ENCODE measurements at places on chromosomes 4 and X.
A peak's percentile ranks its signal among the peaks of the same experiment; 100 is the strongest.

GRCh38 chr4:188130355-188130754, 8.9 kb upstream of the TRIML1 start:
- DNase-seq, result no peak

DNA sequence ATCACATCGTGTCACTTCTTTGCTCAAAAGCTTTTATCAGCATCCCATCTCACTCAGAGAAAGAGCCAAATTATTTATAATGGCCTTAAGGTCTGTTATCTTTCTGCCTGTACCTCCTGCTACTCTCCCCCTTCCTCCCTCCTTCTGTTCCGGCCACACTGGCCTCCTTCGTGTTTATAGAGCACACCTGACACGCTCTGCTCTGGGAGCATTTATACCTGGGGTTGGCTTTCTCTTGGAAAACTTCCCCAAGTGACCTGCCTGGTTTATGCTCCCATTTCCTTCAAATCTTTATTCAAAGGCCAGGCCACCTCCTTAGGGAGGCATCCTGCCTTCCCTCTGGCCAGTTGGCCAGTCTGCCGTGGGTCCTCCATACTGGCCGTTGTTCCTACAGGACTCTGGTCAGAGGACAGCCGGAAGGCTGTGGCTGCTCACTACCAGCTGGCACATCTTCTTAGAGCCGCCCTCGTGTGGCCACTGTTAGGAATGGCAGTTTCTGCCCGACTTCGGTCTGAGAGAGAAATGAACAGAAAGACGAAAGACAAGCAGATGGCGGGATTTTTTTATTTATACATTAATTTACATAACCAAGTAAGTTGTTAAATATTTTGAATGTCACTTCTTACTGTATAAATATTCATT, 80.2 kb upstream of the CBLL2 start:
- DNase-seq, result no peak

DNA sequence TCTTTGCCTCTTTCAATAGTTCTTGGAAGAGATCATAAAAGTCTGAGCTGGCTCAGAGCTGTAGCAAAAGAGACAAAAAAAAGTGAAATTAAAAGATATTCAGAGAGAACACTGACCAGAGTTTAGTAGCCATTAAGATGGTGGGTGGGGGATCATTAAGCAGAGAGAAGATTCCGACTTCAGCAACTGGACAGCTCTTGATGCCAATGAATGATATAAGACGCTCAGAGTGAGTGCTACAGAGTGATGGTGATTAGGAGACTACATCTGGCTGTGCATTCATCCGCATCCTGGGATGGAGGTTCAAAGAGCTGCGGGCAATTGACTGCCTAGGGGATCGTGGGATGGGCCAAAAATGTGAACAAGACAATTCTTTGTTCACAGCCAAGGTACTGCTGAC, 178.5 kb downstream of the PACRGL start:
- peak; percentile 55 for DNase-seq

DNA sequence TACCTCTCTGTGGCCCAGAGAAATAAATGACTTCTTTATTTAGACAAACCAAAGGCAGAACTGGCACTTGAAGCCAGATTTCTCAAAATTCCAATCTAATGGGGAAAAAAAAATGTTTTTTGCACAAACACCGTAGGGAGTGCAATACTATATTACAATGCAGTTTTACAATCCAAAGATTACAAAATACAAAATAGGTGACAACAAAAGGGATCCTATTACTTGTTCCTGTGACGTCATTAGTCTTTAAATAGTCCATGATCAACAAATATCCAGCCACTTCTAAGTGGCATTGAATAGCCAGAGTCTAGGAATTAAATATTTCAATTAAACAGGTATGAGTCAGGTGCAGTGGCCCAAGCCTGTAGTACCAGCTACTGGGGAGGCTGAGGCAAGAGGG, 3.0 kb upstream of the APBB2 start:
- DNase-seq, result no peak

- DNase-seq, result no peak
These were observed 13.7 kb downstream of the DGKK start for GRCh38 chrX:50456712-50457484.

DNA sequence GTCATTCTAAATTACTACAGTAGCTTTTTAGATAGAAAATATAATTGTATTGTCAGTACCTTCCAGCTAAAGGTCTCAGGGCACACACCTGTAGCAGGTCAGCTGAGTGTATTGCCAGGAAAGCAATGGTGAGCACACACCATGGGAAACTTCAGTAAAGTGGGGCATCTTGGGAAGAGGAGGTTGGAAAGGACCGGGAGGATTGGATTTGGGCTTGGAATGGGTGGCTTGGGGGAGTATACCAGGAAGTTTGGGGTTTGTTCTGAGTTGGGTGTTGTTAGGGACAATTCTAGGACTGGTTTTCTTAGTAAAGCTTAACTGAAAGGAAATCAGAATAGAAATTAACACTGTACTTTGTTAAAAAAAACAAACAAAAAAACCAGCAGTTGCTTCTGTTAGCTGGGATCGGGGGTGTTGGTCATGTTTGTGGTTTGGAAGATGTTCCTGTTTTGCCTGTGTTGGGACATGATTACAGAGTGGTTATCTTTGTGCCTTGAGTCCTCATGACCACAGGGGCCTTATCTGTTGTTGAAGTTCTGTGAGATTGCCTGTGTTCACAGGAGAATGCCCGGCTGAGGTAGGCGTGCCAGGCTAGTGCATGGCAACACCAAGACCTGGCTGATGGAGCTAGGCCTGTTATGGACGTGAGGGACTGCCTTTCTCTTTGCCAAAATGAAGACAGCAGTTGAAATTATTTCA, 35.1 kb downstream of the PRIMPOL start:
- DNase-seq, result no peak

Measured in NCI-H524 treated with DMSO at 0.1 percent for 48 hours (cell line).